ENCODE measurements at places on chromosomes 13 and 19.

- no peak for DNase-seq
Measured at GRCh38 chr13:45412274-45413049, 5.7 kb downstream of the SLC25A30 start.

DNA sequence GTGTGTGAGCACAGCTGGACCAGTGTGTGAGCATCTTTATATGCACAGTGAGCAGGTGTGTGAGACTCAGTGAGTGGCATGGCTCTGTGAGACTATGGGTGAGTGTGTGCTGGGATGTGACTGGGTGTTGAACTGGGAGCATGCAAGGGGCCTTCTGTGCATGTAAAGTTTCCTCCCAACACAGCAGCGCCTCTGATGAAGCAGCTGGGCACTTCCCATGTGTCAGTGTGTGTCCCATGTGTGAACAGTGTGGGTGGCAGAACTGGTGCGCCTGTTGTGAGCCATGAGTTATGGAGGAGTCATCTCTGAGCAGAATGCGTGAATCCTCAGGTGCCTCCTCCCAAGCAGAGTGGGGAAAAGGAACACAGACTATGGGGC is 24.1 kb downstream of the LGALS16 start:
- DNase-seq = no peak

GRCh38 chr13:113002206-113002912 is 33.3 kb downstream of the MCF2L start:
- no peak for DNase-seq

GRCh38 chr13:76499891-76500290 is 386.3 kb downstream of the KCTD12 start:
- no peak for DNase-seq

GRCh38 chr19:51242881-51243630 is 7.8 kb upstream of the SIGLECL1 start:
- DNase-seq = no peak

DNA sequence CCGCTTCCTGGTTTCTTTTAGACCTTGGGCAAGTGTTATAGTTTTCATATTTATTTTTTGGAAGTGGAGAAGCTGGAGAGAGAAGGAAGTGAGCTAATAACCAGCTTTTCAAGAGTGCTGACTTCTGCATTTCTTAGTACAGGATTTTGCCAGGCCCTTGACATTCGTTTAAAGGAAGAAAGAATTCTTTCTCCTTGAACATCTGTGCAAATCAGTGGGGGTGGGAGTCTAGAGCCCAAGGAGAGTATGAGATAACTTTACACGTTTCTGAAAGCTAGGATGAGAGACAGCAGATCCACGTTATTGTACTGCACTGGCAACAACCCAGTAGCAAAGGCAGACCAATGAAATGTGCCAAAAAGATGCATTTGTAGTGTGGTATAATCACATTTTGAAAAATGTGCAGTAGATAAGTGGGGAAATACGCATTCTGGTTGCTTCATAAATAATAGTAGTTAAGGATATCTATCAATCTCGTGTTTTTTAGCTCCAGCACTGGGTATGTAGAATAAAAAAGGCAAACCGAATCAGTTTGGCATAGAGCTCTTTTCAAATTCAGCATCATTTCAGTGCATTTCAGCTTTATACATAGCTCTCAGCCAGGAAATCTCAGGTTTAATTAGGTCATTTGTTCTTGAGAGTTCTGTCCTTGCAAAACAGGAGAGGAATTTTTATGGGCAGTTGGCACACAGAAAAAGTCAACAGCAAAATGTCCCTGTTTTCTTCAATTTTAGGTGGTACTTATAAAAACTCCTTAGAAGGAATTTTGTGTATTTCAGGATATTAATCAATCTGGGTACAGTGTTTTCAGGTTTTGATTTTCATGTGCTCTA is 4.3 kb downstream of the RNF113B start:
- DNase-seq = no peak

Measured in CD4-positive, alpha-beta T cell treated with Interferon alpha-2 for 1 hour (primary cell).